Nucleus accumbens (tissue), 56 donors: ENCODE measurements at places on chromosomes 7 and 10.

- DNase-seq, result no peak
Observed at GRCh38 chr7:39892361-39892760, 57.7 kb upstream of the CDK13 start.

DNA sequence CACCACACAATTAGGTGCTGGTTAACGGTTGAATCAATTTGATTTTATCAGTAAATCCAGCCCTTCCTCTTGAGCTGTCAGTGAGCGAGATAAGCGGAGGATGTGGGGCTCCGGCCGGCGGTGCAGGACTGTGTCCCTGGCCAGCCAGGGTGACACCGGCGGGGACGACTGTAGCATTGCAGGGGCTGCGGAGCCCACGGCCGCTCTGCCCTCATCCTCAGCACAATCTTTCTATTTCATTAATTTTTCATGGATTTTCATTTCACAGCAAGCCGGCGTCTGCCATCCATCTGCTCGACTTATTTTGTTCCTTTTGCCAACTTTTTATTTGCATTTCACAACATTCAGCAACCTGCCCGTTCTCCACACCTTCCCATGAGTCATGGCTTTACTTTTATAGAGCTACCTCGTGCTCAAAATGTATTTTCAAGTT lies 4.7 kb downstream of the ADARB2 start:
- no peak for DNase-seq

DNA sequence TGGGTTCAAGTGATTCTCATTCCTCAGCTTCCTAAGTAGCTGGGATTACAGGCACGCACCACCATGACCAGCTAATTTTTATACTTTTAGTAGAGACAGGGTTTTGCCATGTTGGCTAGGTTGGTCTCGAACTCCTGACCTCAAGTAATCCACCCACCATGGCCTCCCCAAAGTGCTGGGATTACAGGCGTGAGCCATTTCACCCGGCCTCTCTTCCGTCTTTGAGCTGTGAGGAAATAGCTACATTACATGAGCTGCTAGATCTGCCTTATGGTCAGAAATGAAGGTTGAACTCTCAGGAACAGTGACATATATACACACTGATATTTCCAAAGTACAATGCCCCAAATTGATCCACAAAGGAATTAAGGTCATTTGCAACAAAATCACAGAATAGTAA lies 2.4 kb downstream of the BLVRA start:
- DNase-seq, result no peak

- DNase-seq, result no peak
Observed at GRCh38 chr10:117899181-117899683, 147.5 kb downstream of the RAB11FIP2 start.

DNA sequence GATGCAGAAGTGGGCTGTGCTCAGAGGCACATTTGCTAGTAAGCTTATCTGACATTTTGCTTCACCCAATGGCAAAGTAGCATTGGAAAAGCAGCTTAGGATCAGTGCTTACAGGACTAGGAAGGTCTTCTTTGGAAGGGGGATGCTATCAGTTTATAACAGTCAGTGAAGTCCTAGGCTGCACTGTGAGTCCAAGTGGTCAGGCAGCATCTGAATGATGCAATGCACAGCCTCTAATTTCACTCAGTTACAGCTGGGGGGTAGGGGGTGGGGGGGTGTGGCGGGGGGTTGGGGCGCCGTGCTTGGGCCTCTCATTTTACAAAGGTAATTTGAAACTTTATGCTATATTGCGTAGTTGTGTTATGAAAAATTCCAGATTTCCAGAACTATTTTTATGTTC lies 652.3 kb upstream of the MGMT start:
- no peak for DNase-seq

GRCh38 chr7:20354610-20355528 lies 24.2 kb downstream of the ITGB8 start:
- no peak for DNase-seq

GRCh38 chr10:13449296-13449695 lies 79.5 kb downstream of the BEND7 start:
- DNase-seq, result no peak
